ENCODE measurements at places on chromosomes 16 and 17.

DNA sequence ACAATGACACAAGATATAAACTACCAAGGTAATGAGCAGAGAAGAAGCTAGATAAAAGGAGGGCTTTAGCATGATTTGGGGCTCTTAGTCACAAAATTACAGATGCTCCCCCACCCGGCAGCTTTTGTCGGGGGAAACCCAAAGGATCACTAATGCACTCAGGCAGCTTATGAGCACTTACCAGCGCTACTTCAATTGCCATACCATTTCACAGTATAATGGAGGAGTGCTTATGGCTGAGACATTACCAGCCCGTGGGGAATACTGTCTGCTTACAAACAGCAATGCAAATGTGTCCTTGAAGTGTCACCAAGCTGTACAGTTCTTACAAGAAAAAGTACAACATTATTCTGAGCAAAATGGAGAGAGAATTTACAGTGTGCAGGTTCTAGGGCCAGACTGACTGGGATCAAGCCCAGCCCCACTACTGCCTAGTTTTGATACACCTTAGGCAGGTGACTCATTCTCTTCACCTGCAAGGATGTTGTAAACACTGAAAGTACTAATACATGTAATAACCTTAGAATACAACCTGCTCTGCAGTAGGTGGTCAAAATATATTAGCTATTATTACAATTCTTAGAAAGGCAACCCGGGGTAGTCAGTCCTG is 16.3 kb downstream of the ANKFY1 start:
- DNase-seq, result no peak

DNA sequence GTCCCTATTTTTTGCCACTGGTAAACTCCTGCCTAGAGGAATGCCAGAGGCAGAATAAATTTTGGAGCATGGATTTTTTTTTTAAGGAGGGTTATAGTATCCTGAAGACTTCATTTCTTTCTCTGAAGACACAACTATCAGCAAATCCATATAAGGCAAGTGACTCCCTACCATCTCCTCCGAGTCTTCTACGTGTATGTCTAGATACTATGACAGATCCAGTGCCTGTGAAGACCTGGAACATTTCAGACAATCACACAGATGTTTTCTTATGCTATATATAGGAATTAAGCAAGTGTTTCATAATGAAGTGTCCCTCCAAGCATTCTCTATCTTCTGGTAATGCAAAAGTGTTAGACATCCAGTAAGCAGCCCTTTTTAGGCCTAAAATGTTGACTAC is 255.5 kb upstream of the TBX2 start:
- no peak for DNase-seq

- DNase-seq, result no peak
These were observed 2.9 kb upstream of the PSMC5 start for GRCh38 chr17:63824362-63824761.

DNA sequence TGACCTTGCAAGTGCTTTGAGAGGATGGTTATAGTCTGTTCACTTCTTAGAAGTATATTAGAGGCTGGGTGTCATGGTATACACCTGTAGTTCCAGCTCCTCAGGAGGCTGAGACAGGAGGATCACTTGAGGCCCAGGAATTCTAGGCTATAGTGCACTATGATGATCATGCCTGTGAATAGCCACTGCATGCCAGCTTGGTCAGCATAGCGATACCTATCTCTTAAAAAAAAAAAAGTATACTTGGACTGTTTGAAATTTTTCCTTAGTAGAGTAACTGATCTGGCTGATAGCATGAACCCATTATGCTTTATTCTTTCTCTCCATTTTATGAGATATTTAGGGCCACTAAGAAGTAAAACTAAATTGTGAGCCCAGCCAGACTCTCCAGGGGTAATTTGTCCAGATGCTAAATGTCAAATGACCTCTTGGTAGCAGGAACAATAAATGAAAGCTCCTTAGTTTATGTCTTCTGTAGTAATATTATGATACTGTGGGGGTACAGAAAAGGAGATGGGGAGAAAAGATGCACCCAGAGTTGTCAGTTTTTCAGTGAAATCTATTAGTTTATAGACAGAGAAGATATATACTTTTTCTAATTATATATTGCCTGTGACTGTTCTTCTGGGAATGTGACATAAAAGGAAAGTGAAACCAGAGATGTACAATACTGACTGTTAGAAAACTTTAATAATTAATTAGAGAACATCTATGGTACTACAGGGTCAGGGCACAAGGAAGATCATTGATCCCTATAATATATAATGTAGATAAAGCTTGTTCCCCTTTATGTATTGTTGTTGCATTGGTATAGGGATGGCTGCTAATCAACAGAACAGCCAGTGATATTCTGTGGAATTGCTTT is 335.3 kb upstream of the TBX2 start:
- DNase-seq, result no peak

- DNase-seq, result no peak
These were observed 1.4 kb upstream of the AMZ2 start for GRCh38 chr17:68246271-68247028.

- no peak for DNase-seq
These were observed 102.4 kb downstream of the SPECC1 start for GRCh38 chr17:20111538-20111937.

GRCh38 chr17:39122991-39123390 is 28.4 kb downstream of the PLXDC1 start:
- no peak for DNase-seq

DNA sequence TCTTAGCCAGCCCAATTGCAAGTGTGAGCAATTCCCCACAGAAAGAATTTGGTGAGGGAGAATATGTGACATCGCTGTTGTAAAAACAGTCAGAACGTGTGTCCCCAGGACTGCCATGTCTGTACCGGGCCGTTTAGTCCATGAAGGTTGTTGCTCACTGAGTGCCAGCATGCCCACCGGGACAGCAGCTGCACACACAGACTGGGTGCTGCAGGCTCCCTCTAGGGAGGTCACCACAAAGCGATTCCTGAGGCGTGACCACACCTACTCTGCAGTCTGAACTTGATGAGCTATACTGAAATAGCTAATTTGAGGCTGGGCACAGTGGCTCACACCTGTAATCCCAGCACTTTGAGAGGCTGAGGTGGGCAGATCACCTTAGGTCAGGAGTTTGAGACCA is 44.1 kb upstream of the ADORA2B start:
- DNase-seq, result no peak

- no peak for DNase-seq
These were observed 57.8 kb upstream of the IL34 start for GRCh38 chr16:70588565-70588964.

DNA sequence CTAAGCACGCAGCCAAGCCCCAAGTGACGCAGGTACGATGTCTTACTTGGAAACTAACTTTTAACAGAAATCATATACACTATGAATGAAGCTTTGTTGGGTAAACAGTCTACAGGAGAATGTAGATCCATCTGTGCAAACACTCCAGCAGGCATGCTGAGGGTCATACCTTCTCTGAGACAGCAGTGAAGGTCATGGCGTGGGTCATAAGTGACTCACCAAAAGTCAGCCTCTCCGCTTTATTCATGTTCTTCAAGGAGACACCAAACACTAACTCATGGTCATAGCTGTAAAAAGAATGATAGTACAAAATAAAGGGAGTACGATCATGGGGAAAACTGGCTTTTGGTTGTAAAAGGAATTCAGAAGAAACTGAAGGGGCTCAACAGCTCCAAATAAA is 20.6 kb downstream of the BLMH start:
- DNase-seq, result peak; percentile 59

GRCh38 chr17:74077231-74077630 is 126.2 kb upstream of the RPL38 start:
- DNase-seq, result no peak

DNA sequence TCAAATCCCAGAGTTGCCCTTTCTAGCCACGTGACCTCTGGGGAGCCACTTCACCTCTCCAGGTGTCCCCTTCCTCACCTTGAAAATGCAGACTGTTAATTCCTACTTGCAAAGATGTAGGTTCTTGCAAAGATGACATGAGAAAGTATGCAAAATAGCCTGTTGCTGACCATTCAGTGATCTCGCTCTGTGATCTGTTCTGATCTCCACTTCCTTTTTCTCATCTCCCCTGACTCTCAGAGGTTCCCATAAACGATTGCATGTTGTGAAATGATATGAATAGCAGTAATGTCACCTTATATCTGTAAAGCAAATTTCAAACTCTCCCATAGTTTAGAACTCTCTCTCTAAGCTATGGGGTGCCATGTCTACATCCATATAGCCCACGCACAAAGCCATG is 182.3 kb downstream of the TMEM132E start:
- DNase-seq, result no peak

DNA sequence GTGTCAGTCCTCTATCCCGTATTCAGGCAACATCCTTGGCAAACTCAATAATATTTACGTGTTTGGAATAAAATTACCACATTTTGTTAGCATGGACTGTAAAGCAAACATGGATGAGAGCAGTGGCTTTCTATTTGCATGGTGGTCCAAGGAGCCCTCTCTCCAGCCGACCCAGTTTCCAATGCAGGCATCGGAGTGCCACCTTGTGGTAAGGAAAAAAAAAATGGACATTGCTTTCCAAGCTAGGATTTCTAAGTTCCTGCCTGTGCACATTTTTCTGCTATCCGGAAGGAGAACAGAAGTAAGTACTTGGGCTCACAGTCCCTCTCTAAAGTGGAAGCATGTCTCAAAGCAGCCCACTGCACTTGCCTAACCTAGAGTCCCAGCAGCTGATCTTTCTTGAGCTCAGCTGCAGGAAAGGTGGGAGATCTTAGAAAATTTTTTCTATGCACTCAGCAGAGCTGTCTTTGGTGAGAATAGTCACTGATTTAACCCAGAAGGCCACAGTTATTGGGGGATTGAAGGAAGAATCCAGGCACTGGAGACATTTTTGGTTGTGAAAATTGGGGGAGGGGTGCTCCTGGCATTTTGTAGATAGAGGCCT is 46.0 kb upstream of the ERCC4 start:
- DNase-seq, result peak; percentile 14

DNA sequence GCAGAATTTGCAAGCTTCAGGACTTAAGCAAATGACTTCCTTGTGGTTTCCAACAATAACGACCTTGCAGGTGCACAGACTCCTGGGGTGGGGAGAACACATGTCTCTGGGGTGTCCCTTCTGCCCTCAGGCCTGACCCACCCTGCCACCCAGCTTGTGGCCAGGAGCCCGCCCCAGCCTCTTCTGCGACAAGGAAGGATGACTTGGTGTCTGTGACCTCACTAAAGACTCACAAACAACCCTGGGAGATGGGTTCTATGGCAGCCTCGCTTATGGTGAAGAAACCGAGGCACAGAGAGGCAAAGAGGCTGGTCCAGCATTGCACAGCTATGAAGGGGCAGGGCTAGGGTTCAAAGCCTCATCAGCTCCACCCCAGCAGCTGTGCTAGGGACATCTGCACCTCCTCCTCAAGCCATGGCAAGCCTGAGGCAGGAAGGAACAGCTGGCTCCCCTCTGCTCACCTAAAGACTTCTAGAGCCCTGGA is 2.6 kb downstream of the ATP2A3 start:
- no peak for DNase-seq

DNA sequence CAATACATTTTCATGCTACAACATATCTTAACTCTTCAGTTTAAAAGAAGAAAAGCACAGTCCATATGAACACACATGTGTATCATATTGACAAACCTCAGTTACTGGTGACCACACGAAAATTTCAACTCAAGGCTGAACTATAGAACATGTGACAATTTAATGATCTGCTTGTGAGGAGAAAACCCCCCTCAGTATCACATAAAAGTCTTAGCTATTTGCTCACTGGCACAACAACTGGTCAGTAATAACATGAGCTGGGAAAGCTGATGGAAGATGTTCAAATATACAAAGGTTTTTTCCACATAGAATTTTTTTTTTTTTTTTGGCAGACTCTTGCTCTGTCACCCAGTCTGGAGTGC is 19.5 kb downstream of the ZNF652 start:
- DNase-seq, result peak; percentile 14

- DNase-seq, result no peak
These were observed 43.5 kb downstream of the SMPD3 start for GRCh38 chr16:68404736-68405345.

DNA sequence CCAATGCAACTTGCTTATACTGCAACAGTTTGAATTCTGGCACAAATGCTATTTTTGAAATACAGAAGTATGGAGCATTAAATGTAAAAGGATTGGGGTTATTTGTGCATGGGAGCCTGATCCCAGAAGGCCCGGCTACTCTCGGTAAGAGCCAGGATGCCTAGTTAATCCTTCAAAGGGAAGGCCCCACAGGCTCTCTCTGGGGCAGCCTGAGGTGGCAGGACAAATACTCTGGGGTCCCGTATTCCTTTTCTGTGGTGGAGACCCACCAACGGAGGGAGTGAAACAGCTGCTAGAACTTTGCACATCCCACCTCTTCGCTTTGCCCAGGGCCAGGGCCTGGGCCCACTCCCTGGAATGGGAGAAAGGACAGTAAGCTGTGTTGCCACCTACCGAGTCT is 30.4 kb downstream of the ERN1 start:
- DNase-seq, result no peak

DNA sequence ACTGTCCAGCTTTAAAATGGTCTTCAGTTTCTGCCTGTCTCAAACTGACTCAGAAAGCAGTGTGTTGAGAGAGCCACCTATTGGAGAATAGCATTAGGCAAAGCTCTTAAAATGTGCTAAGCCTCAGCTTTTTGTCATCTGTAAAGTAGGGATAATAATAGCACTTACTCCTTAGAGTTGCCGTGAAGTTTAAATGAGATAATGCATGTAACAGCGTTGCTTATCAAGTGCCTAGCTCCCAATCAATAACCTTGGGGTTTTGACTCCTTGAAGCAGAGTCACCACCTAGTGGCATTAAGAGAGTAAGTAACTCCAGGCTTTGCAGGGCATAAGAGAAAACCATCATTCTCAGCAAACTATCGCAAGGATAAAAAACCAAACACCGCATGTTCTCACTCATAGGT is 163.3 kb downstream of the HS3ST2 start:
- DNase-seq, result no peak

GRCh38 chr17:28982131-28982793 is 23.6 kb downstream of the SEZ6 start:
- peak; percentile 43 for DNase-seq

GRCh38 chr17:48610282-48611211 is at the start of gene HOXB7:
TSS of gene HOXB7 (minus strand) at chr17:48611017. CDS start at chr17:48610918, 99 bp downstream.
- DNase-seq, result no peak

DNA sequence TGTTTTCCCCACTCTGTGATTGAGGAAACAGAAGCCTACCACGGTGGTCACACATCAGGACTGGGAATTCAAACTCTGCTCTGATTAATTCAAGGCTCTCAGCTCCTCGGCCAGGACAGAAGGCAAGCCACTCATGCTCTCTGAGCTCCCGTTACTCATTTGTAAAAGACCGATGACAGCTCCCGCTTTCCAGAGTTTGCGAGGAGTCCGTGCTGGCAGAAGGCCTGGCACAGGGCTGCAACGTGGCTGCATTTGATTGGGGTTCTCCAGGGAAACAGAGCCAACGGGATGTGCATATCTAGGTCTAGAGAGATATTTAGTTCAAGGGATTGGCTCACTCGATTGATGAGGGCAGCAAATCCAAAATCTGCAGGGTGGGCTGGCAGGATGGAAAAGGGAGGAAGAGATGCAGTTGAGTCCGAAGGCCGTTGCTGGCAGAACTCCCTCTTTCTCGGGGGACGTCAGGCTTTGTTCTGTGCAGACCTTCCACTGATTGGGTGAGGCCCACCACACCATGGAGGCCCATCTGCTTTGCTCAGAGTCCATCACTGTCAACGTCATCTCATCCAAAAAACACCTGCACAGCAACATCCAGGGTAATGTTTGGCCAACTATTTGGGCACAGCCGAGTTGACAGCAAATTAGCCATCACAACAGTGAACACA is 215.5 kb upstream of the RPL38 start:
- no peak for DNase-seq
